ENCODE measurements at places on chromosomes 16 and 17.

DNA sequence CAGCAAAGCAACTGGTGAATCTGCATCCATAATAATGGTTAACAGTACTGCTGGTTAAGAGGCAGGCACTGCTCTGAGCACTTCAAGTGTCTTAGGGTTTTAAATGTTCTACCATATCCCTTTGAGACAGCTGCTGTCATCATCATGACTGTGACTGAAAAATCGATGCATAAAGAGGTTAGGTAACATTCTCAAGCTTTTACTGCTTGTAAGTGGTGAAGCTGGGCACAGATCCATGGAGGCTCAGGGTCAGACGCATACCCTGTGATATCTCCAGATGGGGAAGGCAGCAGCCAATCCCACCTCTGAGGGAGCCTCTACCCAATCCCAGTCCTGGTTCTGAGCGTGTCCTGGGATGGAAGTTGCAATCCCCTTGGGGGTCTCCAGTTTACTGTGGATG, 57.6 kb upstream of the SOX9 start:
- no peak for DNase-seq

- DNase-seq: no peak
Measured at GRCh38 chr17:81992306-81993102, 15.1 kb downstream of the ASPSCR1 start.

- DNase-seq: no peak
Measured at GRCh38 chr17:20097330-20097729, 88.2 kb downstream of the SPECC1 start.

- DNase-seq: no peak
Measured at GRCh38 chr17:29163563-29163962, 16.6 kb downstream of the MYO18A start.

GRCh38 chr16:65123396-65124211, 1.7 kb upstream of the CDH11 start:
- no peak for DNase-seq

GRCh38 chr17:305090-305976, 47.3 kb downstream of the RPH3AL start:
- no peak for DNase-seq

DNA sequence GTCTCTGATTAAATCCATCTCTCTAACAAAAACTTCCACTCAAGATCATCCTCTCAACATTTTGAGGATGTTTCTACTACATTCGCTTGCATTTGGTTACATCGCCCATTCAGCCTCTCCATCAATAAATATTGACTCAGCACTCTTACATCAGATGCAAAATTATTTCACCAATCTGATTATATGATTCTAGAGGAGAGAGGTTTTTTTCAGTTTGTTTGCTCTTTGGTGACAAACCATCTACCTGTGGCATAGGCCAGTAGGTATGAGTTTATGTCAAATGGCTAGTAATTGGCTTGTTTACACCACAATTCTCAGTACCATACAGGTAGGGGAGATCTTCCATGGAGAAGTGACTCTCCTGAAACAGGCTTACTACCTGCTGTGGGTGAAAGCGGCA, 52.3 kb downstream of the TOX3 start:
- DNase-seq: no peak

Measured in anterior cingulate cortex (tissue), 58 donors.